ENCODE measurements at places on chromosomes 6 and 20. TPM values are rescaled to one million over a fixed set of nuclear protein-coding genes. Genes with fewer than 3 reads are reported as not detected.

The SNRPB gene
- 143 TPM for polyA plus RNA-seq

GRCh38 chr6:69775585-69775849, 21.3 kb downstream of the LMBRD1 start:
- no peak for DNase-seq

The SIM1 gene
- 0.03 TPM for polyA plus RNA-seq

The HTR1B gene
- 1.2 TPM for polyA plus RNA-seq

GRCh38 chr6:118134736-118135135, 227.7 kb downstream of the SLC35F1 start:
- peak; percentile 6 for DNase-seq

DNA sequence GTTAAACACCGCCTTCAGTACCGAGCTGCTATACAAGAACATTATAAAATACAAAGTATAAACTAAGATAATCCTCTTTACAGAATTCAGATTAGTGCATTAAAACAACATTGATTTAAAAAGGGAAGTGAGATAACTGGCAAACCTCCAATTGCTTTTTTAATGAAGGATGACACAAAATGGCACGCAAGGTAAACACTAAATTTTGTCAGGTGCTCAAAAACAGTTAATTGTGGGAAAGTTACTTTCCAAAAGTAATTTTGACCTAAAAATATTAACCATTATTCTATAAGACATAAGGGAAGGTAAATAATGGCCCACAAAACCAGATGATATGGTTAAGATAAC, 53.3 kb downstream of the STX7 start:
- DNase-seq: no peak

DNA sequence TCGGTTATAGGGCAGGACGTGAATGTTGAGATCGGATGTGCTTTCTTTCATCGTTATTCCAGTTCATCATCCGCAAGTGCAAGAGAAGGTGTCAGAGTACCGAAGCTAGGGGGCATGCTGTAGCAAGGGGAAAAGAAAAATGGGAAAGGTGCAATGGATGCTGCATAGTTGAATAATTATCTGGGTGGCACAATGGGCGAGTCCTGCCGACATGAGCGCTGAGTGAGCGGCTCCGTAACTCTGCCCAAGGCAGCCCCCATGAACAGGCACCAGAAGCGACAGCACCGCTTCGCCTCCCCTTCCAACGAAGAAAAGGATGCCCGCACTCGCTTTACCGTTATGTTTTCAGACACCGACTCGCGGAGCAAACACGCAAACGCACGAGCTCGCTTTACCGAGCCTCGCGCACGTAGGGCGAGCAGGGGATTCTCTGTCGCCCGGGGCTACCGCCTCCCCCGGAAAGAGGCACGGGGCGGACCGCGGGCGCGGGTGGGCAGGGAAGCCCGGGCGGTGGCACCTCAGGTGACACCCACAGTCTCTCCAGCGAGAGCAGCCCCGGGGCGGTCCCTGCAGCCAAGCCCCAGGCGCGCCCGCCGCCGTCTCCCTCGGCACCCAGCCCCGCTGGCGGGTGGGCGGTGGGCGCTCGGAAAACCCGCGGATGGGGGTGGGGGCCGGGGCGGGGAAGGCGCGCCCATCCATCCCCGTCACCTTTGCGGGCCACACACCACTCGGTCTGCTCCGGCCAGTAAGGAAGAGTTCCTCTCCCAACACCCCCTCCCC, 654 bp downstream of the WASF1 start:
- peak; percentile 62 for DNase-seq

The EYS gene
- 0.76 TPM for polyA plus RNA-seq

The SYTL3 gene
- polyA plus RNA-seq: 2.5 TPM

GRCh38 chr6:1609648-1610496, at the start of gene FOXC1:
Gene FOXC1, plus strand, starts transcription at chr6:1609915. Its CDS starts 531 bp downstream, at chr6:1610446.
- peak; percentile 61 for DNase-seq

The OR2H2 gene
- polyA plus RNA-seq: 0.03 TPM

The PHACTR1 gene
- 5.5 TPM for polyA plus RNA-seq

The GRIK2 gene
- polyA plus RNA-seq: 3.3 TPM

The SLC17A1 gene
- 0.09 TPM for polyA plus RNA-seq

The DTNBP1 gene
- polyA plus RNA-seq: 20.9 TPM

- DNase-seq: no peak
Observed at GRCh38 chr6:39330476-39330875, 8.0 kb upstream of the KCNK16 start.

GRCh38 chr6:142294679-142295078, 7.1 kb upstream of the ADGRG6 start:
- DNase-seq: no peak

GRCh38 chr6:119109654-119110325, 31.3 kb upstream of the FAM184A start:
- DNase-seq: no peak

GRCh38 chr20:4728120-4728760, 6.5 kb downstream of the PRND start:
- DNase-seq: no peak

DNA sequence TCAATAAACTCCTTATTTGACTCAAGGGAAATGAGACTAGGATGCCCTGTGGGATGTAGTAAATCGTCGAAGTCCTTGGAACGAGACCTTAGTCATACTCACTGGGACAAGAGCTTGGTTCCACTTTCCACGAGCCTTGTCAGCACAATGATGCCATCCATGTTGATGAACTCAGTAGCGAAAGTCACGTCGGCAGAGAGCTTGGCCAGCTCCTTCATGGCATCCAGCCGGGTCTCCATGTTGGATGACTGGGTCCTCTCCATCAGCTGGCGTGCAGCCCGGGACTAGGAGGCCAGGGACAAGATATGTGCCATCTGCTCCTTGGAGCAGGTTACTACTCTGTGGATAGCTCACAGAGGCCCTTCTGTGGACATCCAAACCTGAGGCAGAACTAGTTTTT, 17.5 kb downstream of the ELMO2 start:
- no peak for DNase-seq

GRCh38 chr20:11140359-11140758, 466.6 kb upstream of the JAG1 start:
- no peak for DNase-seq

The POLR3F gene
- polyA plus RNA-seq: 10.6 TPM

The OR2W1 gene
- polyA plus RNA-seq: not detected

DNA sequence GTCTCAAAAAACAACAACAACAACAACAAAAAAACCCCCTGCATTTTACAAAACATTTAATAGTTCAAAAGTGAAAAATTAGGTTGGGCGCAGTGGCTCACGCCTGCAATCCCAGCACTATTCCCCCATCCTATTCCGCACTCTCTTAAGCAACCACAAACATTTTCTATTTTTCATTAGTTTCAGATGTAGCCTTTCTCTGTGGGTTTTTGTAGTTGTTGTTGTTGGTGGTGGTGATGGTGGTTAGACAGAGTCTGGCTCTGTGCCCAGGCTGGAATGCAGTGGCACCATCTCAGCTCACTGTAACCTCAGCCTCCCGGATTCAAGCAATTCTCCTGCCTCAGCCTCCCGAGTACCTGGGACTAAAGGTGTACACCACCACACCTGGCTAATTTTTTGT, 6.4 kb upstream of the GMNN start:
- DNase-seq: no peak

The TREML4 gene
- not detected for polyA plus RNA-seq

DNA sequence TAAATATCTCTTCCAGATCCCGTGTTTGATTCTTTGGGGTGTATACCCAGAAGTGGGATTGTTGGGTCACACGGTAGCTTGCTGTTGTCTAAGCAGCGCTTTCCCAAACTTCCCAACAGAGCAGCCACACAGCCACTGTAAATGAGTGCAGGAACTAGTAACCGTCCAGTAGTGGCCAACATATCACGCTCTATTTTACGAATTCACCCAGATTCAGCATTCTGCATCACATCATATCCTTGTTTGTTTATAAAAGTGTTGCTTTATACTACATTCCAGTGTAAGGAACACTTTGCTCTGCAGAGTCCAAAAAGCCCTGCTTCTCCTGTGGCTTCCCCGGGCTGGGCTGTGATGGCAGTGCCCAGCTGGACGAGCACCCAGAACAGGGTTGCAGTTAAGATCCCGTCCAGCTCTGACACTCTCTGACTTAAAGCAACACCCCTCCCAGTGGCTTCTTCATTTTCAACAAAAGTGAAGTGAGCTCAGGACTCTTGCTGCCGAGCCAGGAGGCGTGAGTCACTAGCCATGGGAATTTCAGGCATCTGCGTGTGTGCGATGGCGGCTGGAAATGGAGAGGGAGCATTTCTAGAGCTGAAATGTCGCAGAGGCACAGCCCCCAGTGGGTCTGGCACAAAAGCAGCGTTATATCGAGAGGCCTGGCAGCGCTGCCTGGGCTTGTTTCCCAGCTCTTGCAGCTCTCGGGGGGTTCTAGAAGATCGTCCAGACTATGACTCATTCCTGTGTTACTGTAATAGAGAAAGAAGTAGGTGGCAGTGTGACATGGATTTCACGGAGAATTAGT, 216.3 kb upstream of the ECI2 start:
- DNase-seq: peak; percentile 12
